Umbilical cord (tissue), 2 donors: ENCODE measurements at places on chromosomes 3 and 15. TPM values are rescaled to one million over a fixed set of nuclear protein-coding genes. Genes with fewer than 3 reads are reported as not detected.

BUB1B gene
- total RNA-seq: 1.7 TPM

HDC gene
- total RNA-seq: 6.5 TPM

CORO2B gene
- 0.72 TPM for total RNA-seq

NANOGP8 gene
- total RNA-seq: not detected

CYP1A2 gene
- 0.96 TPM for total RNA-seq

PRSS50 gene
- not detected for total RNA-seq

RPP14 gene
- total RNA-seq: 10.4 TPM

DCLK3 gene
- total RNA-seq: 3.1 TPM

MEGF11 gene
- total RNA-seq: 1.9 TPM

MME gene
- 962 TPM for total RNA-seq
